ENCODE measurements at places on chromosomes 2 and 18. TPM values are rescaled to one million over a fixed set of nuclear protein-coding genes. Genes with fewer than 3 reads are reported as not detected.

PSMA8 gene
- not detected for total RNA-seq

THOC1 gene
- 47.1 TPM for total RNA-seq

TRAK2 gene
- total RNA-seq = 24.4 TPM

FMNL2 gene
- 46.5 TPM for total RNA-seq

MOGAT1 gene
- total RNA-seq = 35.9 TPM

DNA sequence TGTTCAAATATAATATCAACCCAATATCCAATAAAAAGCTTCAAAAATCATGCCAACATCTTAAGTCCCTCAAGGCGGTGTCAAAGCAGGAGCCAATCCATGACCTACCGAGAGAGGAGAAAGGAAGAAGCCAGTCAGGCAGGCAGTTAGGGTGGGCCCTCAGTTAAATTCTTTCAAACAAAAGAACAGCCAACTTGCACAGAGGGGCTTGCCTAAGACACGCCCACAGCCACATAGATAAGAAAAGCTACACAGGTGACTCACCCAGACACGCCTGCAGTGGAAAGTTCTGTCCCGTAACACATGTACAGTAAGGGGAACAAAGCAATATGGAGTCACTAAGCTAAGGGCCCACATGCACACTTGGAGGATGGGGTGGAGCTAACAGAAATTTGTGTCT, 61.3 kb downstream of the SP110 start:
- H3K4me3 ChIP-seq = no peak overlapping the region
- no peak for DNase-seq
- H3K27ac ChIP-seq = no peak overlapping the region

DNA sequence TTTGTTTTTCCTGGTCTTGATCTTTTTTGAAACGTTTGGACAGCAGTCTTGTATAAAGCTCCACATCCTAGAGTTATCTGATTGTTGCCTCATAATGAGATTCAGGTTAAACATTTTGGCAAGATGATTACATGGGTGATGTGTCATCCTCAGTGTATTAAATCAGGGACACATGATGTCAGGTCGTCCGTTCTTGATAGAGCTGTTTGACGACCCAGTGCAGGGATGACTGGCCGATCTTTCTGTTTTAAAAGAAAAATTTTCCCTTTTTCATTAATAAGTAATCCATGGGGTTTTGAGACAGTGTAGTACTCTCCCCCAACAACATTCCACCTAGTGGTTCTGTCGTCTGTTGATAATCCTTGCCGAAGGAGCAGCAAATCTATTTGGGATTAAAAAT, 44.5 kb upstream of the SERPINB2 start:
- H3K36me3 ChIP-seq = no peaks in the 10 kb centered on the region
- H3K27me3 ChIP-seq = no peaks in the 10 kb centered on the region
- no peak overlapping the region for H3K4me3 ChIP-seq
- H3K4me1 ChIP-seq = no peaks in the 10 kb centered on the region
- DNase-seq = no peak

DNA sequence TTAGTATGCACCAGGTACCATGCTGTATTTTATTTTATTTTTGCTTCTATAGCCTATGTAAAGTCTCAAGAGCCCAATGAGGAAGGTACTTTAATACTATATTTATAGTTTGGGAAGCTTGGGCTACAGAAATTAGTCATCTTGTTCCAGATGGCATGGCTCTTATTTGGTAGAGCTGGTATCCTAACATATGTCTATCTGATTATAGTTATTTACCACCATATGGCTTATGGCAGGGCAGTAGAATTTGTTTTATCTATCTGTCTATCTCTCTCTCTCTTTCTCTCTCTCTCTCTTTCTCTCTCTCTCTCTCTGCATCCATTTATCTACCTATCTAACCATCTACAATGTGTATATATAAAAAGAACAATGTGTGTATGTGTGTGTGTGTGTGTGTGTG, 1293.7 kb upstream of the SLC39A10 start:
- no peak overlapping the region for H3K27ac ChIP-seq
- DNase-seq = no peak
- no peaks in the 10 kb centered on the region for H3K27me3 ChIP-seq
- H3K4me3 ChIP-seq = no peak overlapping the region
- no peaks in the 10 kb centered on the region for H3K36me3 ChIP-seq

GRCh38 chr18:48742706-48743475, 204.1 kb downstream of the CTIF start:
- no peak overlapping the region for H3K27ac ChIP-seq
- H3K4me3 ChIP-seq = no peak overlapping the region
- no peaks in the 10 kb centered on the region for H3K27me3 ChIP-seq
- H3K4me1 ChIP-seq = no peaks in the 10 kb centered on the region
- H3K36me3 ChIP-seq = no peaks in the 10 kb centered on the region

DNA sequence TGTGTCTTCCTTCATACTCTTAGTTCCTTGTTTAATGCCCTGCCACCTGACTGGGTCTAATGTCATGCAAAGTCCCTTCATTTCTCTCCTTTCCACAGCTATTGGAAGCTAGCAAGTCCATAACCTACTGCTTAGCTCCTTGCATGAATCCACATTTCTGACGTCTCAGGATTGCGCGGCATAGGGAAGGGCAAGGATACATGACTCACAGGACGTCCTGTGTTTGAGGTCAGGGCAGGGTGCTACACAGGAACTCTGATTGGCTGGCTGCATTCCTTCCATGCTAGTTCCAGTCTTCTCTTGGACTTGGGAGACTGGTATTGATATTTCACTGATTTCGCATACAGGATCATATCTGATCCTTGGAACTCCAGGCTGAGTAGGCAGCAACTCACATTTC, 137.9 kb downstream of the CDH2 start:
- DNase-seq = no peak
- H3K36me3 ChIP-seq = no peaks in the 10 kb centered on the region
- no peaks in the 10 kb centered on the region for H3K27me3 ChIP-seq
- no peak overlapping the region for H3K4me3 ChIP-seq
- H3K27ac ChIP-seq = no peak overlapping the region

GRCh38 chr18:49059028-49059834, 108.5 kb upstream of the SMAD7 start:
- H3K27ac ChIP-seq = no peak overlapping the region
- no peaks in the 10 kb centered on the region for H3K27me3 ChIP-seq
- H3K4me3 ChIP-seq = no peak overlapping the region

DNA sequence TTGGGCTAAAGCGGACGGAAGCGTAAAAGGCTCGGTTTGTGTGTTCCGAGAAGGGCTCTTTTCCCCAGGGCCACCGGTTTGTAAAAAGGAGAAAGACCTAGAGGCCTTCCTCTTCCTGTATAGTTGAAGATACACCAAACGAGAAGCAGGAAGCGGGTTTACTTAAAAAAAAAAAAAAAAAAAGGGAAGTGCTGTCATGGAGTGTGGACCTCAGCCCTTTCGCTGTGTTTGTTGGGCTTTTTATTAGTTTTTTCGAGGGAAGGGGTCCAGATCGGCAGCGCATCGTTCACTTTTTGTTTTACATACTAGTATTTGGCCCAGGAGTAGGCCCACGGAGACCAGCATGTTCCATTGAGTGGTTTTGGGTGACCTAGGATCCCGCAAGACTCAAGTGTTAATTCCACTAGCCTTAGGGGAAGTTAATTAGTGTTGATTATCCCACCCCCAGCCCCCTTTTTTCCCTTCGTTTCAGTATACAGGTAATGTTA, 676 bp downstream of the ACTR2 start:
- no peaks in the 10 kb centered on the region for H3K27me3 ChIP-seq
- peak; percentile 5 for DNase-seq
- H3K36me3 ChIP-seq = peaks cover 47% of the 10 kb centered on the region
- H3K27ac ChIP-seq = peak overlapping the region; percentile 97

DNA sequence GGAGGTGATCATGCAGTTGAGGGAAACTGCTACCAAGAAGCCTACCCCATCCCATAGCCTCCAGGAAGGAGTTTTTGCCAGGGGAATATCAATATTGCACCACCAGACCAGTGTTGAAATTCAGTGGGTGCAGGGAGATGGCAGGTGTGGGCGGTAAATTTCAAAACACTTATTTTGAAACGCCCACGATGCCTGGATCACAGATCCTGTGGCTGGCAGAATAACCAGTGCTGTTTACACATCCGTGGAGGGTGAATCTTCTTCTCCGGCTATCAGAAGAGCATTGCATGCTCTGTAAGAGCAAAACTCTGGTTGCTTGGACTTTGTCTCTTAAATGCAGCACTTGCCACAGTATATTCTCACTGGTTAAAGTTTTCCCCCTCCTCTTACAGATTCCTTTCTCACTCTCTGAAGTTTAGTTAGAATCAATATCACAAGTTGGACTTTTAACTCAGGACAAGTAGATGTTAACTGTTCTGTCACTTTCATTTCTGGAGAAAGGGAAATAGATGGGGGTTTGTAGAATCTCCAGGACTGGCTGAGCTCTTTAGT, 70.5 kb upstream of the ZCCHC2 start:
- no peak overlapping the region for H3K4me3 ChIP-seq
- DNase-seq = peak; percentile 35
- H3K4me1 ChIP-seq = peaks cover 43% of the 10 kb centered on the region
- peaks cover 16% of the 10 kb centered on the region for H3K36me3 ChIP-seq

DNA sequence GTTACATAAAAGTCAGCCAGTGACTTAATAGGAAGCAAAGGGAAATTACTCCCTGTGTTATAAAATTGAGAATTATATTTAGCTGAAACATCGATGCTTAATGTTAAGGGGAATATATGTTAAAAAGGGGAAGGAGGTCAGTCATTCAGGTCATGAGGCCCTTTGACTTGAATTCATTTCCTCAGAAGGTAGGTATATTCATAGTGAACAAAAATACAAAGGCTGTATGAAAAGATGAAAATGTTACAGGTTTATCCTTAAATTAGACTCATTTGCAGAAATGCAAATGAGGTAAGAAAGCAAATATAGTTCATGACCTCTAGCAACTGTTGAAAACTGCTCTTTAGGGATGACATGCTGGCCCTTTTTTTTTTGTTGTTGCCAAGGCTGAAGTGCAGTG, 20.8 kb downstream of the MSH6 start:
- DNase-seq = no peak
- H3K27ac ChIP-seq = no peak overlapping the region
- no peaks in the 10 kb centered on the region for H3K4me1 ChIP-seq
- H3K36me3 ChIP-seq = peaks cover 68% of the 10 kb centered on the region

- no peaks in the 10 kb centered on the region for H3K36me3 ChIP-seq
- DNase-seq = no peak
- no peak overlapping the region for H3K27ac ChIP-seq
Observed at GRCh38 chr2:128580988-128581848, 262.6 kb upstream of the HS6ST1 start.

DNA sequence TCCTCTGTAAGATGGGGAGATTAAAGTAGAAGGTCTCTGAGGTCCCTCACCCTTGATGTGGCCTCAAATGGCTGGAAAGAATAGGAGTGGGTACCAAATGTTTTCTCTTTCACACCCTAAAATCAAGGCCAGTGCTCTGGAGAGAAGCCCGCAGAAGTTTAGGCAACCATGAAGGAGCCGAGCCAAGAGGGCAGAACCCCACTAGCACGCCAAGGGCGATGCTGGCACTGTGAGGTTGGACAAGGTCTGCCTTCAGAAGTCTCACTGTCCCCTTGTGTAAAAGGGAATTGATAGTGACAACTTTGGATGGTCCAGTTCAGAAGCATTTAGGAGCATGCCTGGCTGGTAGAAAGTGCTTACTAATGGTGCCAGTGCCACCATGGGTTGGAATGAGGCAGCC, 16.3 kb upstream of the OTOF start:
- no peak overlapping the region for H3K4me3 ChIP-seq
- DNase-seq = no peak
- H3K27ac ChIP-seq = no peak overlapping the region

DNA sequence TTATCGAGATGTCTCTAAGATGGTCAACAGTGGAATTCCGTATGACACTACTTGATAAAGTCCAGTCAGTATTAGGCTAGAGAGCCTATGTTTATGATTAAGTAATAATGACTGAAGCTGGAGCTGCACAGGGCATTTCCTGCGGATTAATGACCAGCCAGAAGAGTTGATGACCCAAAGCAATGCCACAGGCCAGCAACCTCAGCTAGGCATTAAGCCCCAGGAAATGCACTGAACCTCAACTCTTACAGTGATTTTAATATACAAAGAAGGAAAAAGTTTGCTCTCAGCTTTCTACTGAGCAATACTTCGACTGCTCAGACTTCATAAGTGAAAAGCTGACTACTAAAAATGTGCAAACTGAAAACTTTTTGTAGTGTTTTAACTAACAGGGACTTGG, 3.9 kb downstream of the KCTD1 start:
- H3K4me3 ChIP-seq = peak overlapping the region; percentile 80
- H3K4me1 ChIP-seq = peaks cover 61% of the 10 kb centered on the region
- no peaks in the 10 kb centered on the region for H3K27me3 ChIP-seq
- DNase-seq = no peak
- peaks cover 71% of the 10 kb centered on the region for H3K36me3 ChIP-seq

DNA sequence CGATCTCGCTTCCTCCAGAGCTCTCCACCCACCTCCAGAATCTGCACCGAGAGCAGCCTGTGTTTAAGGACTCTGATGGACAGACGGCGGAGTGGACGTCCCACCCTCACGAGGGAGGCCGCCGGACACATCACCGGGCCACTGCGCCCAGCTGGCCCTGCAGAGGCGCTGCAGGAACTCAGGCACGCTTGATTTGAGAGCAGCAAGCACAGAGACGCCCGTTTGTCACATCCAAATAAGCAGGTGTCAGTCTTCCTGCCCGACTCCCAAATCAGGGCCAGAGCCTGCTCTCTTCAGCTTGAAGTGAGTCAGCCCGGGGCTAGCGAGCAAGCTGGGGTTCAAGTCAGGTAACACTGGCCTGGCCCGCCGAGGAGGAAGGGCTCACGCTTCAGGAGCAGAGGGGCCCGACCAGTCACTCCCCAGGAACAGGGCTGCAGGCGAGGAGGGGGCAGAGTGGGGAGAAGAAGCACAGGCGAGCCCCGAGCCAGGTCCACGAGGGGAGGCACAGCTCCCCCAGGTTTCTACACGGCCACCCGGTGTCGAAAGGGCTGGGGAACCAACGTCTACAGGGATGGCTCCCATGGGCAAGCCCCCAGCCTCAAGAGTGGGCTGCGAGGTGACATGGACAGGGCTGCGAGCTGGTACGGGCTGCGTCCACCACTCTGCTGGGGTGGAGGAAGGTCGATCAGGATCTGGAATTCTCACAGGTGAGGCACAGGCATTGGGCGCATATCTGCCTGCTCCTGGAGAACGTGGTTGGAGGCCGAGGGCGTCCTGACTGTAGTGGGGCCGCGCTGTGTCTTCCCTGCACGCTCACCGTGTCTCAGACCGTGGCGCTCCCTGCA, 52.5 kb upstream of the CTDP1 start:
- no peak for DNase-seq
- no peak overlapping the region for H3K27ac ChIP-seq
- no peaks in the 10 kb centered on the region for H3K4me1 ChIP-seq
- peaks cover 33% of the 10 kb centered on the region for H3K27me3 ChIP-seq
- H3K36me3 ChIP-seq = no peaks in the 10 kb centered on the region

DNA sequence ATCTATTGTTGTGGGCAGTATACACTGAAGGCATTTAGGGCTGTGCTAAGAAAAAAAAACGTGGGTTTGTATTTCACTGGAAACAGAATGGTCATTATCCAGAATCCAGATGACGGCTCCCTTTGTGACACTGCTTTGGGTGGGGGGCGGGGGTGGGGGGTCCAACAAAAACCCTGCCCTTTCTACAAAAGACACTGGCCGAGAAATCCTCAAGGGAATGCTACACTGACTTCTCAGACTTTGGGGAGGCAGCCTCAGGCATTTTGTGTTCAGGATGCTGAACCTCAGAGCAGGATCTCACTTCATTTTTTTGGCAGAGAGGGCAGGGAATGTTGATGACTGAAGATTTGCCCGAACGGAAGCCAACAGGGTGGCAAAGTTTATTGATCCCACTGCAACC, 417.1 kb downstream of the HRH4 start:
- no peaks in the 10 kb centered on the region for H3K4me1 ChIP-seq
- H3K27ac ChIP-seq = no peak overlapping the region
- no peaks in the 10 kb centered on the region for H3K36me3 ChIP-seq
- peaks cover 86% of the 10 kb centered on the region for H3K27me3 ChIP-seq
- no peak overlapping the region for H3K4me3 ChIP-seq
- no peak for DNase-seq

GRCh38 chr2:110211938-110212858, at the start of gene MTLN:
TSS of gene MTLN (minus strand) at chr2:110212547. CDS start at chr2:110212525, 22 bp downstream.
- H3K4me3 ChIP-seq = peak within 1 kb of the TSS; percentile 95
- H3K27me3 ChIP-seq = peaks cover 31% of the 10 kb centered on the region
